ENCODE measurements at places on chromosomes 2 and 18.

DNA sequence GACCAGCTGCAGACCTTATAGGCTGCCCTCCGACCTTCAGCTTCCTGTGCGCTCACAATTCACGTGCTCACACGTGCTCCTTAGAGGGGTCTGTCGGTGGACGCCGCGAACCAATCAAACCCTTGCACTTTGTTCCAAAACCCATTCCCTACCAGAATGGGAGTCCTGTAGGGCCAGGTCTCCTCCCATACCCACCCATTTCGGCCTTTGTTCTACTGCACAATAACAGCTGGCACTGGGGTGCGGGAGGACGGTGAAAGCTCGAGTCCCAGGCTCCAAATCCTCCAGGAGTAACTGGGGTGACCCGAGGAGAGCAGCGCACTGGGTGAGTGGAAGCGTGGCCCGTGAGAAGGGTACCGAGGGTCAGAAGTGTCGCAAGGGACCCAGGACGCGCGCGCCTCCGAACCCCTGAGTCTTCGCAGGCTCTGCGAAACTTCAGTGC, 13.0 kb downstream of the SIX3 start:
- DNase-seq, result no peak

GRCh38 chr2:188713961-188714360, 260.2 kb upstream of the COL3A1 start:
- DNase-seq, result no peak

DNA sequence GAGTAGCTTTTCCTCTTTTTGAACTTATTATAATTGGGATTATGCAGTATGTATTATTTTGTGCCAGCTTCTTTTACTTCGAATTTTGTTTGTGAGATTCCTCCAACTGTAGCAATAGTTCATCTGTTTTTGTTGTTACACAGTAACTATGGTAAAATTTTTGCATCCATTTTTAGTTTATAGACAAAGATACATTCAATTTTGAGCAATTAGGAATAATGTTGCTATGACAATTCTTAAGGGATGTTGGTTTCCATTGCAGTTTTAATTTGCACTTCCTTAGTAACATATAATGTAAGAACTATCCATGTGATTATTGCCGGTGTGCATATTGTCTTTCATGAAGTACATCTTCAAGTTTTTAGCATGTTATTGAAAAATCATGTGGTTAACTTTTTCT, 20.7 kb downstream of the CCDC102B start:
- DNase-seq, result no peak

- no peak for DNase-seq
Observed at GRCh38 chr2:18119883-18120282, 241.4 kb downstream of the KCNS3 start.

DNA sequence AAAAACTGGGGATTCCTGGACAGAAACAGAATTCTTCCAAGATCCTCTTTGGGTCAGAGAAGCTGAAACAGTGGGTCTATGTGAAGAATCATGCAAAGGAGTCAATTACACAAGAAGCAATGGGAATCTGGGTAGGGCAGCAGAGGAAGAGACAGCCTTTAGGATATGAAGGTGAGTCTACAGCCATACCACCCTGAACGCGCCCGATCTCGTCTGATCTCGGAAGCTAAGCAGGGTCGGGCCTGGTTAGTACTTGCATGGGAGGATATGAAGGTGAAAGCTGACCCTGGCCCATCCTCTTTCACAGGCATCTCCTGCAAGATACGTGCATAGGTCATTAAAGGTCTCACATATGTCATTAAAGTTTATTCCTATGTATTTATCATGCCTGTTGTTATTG, 1080.9 kb upstream of the FANCL start:
- no peak for DNase-seq

DNA sequence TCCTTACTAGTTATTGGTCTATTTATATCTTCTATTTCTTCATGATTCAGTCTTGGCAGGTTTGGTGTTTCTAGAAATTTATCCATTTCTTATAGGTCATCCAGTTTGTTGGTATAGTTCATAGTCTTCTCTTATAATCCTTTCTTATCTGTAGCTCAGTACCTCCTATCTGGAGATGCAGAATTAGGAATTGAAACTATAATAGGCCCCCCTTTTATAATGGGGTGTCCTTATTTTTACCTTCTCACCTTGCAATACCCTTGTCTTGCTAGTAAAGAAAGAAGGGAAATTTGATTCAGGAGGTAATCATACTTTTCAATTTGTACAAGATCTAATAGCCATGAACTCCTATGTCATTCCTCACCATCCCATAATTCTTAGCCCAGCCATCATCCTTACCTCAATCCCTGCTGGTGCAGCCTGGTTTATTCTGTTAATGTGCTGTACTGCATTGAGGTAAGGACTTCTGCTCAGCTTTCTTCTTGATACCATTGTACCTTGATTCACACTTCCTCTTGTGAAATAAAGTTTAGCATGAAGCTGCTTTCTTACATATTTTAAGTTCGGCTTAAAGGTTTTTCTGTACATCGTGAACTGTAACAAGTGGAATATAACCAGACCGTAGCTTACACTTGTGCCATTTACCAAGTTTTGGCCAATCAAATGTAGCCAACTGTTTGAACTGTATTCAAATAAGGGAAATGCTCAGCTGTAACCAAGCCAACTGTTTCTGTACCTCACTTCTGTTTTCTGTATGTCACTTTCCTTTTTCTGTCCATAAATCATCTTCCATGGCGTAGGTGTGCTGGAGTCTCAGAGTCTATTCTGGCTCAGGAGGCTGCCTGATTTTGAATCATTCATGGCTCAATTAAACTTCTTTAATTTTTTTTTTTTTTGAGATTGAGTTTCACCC, 40.1 kb upstream of the PTH2R start:
- DNase-seq, result no peak

GRCh38 chr18:3058328-3059191, 45.6 kb upstream of the LPIN2 start:
- no peak for DNase-seq

GRCh38 chr2:230254152-230254881, 28.8 kb downstream of the SP140 start:
- DNase-seq, result peak; percentile 34

GRCh38 chr2:241161646-241162281, 11.5 kb downstream of the PPP1R7 start:
- DNase-seq, result no peak

DNA sequence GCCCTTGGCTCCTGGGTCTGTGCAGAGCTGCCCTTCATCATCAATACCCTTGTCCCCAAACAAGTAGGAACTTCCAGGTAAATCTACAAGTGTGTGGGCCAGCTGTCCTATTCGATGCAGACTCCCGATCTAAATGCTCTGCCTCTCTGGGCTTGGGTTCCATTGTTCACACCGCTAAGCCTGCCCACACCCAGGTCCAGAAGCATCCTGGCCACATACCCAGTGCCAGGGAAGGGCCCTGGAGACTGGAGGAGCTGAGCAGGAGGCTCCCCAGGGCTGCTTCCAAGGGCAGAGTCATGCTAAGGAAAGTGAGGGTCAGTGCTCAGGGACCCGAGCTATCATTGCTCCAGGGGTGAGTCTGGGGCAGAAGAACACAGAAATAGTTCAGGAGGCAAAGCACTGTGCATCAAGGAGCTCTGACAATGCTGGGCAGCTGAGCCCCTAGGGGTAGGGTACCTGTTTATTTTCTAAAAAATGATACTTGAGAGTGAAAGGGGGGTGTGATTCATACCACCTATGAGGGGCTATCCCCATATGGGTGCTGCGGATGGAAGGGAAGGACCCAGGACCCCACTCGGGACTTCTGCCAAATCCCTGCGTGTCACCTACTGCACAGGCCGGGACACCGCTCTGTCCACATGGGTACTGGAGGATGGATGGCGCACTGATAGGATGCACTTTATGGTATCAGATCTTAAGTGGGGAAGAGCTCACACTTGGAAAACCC, 25.8 kb upstream of the TWIST2 start:
- DNase-seq, result no peak

- DNase-seq, result no peak
Observed at GRCh38 chr18:8889489-8889888, 184.1 kb downstream of the MTCL1 start.

DNA sequence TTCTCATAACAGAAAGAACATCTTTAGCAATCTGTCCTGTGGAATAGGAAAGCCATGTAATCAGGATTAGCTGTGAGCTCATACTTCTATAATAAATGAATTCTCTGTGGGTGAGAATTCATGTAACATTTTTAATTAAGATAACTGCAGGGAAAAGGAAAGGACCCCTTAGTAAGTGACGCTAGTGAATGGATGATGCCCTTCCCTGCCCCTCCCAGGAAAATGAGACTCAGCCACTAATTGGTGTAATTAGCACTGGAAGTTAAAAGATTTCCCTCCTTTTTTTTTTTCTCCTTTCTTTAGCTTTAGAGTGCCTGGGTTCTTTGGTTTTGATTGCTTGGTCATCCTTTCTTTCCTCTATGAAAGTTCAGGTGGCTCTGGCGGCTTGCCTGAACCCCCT, 90.3 kb downstream of the VWA3B start:
- DNase-seq, result no peak

GRCh38 chr2:187493877-187494568, 46.0 kb upstream of the CALCRL start:
- no peak for DNase-seq

DNA sequence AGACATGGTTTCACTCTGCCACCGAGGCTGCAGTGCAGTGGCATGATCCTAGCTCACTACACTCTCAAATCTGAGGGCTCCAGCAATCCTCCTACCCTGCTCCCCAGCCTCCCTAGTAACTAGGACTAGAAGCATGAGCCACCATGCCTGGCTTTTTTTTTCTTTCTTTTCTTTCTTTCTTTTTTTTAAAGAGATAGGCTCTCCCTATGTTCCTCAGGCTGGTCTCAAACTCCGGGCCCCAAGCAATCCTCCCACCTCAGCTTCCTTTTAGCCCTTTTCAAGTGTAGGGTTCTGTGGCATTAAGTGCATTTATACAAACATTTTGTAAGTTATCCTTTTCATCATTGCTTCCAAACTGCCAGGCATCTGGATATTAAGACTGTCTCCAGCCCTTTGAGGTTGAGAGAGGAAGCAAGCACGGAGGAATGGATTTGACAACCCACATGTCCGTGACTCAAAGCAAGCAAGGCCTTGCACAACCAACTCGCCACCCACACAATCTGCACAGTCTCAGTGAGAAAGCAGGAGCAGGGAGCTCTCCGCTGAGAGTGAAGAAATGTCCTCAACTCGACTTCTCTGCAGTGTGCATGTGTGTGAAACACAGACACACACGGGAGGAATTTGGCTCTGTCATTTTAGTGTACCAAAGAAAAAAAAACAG, 65.6 kb downstream of the ATP8B1 start:
- DNase-seq, result no peak

- DNase-seq, result no peak
Observed at GRCh38 chr2:43178602-43179542, 47.5 kb downstream of the ZFP36L2 start.

DNA sequence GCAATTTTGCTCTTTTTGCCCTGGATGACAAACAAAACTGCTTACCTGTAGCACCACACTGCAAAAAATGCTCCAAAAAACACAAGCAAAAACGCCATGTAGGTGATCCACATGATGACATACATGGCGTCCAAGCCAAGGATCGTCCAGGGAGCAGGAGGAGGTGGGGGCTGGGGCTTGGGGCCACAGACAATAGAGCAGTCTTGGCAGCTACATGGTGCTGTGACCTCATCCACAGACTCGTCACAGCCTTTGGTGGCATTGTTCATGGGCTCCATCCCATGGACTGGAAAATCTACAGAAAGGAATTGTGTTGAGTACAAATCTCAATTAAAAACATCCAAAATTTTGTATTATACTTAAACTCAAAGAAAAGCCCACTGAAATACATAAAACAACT, 26.1 kb downstream of the NPC1 start:
- DNase-seq, result no peak

GRCh38 chr2:168766600-168766999, 35.8 kb upstream of the NOSTRIN start:
- DNase-seq, result no peak

- no peak for DNase-seq
Observed at GRCh38 chr2:45024600-45025291, 15.5 kb upstream of the SIX2 start.

DNA sequence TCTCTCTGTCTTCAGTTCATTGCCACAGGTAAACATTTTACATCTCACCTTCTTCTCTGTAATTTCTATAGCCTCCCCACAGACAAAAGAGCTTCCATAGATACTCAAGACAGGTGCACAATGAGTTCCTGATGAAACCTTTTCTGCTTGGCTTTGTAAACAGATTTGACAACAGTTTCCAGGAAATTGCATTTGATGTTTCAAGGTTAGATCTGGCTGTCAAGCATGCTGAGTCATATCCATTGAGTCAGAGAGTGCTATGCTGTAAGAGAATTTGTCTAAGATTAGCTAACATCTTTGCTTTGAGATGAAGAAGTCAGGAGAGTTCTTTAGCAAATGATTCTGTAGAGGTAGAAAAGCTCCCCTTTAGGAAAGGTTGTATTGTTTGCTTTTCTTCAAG, 40.6 kb upstream of the MAP2 start:
- no peak for DNase-seq

- DNase-seq, result no peak
Observed at GRCh38 chr2:15782769-15783294, 157.5 kb upstream of the MYCN start.

DNA sequence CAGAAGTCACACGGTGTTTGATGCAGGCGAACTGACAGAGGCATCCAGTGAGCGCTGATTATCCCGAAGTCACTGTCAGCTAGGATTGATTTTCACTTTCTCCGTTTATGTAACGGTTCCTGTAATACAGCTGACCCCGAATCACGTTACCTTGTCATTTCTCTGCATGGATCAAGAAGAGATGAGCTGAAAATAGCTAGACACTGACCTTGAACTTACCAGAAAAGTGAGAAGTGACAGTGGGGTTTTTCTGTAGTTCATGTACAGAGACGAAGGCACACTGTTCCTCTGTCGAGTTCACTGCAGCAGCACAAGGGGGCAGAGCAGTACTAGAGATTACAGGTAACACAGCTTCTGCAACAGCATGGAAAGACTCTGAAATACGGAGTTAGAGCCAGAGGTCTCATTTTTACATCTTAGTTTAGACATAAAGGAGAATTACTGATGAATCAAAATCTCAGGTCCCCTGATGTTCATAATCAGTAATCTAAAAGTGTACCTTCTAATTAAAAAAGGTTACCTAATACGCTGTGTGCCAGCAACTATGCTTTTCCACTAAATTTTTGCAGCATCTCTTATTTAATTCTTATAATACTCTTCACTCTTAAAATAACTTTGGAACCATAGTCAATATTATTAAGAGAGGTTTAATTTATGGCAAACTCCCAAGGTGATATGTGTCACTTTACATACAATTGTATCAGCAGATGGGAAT, 33.1 kb downstream of the ARHGAP15 start:
- peak; percentile 28 for DNase-seq

DNA sequence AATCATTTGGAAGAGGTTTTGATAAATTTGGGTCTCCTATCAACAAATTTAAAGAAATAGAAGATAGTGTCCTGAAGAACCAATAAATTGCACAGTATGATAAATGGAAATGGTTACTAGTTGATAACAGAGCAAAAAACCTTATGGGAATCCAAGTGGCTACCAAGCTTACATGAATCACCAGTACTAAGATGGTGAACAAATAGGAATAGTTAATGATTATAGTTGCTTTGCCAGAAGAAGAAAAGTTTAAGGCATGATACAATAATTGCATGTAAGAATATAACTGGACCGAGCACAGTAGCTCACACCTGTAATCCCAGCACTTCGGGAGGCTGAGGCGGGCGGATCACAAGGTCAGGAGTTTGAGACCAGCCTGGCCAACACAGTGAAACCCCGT, 19.6 kb upstream of the INO80D start:
- no peak for DNase-seq
